Left lung (tissue), 14 donors: ENCODE measurements at places on chromosomes 1 and 21.

- DNase-seq, result no peak
Measured at GRCh38 chr1:89287181-89288050, 14.8 kb upstream of the GBP5 start.

DNA sequence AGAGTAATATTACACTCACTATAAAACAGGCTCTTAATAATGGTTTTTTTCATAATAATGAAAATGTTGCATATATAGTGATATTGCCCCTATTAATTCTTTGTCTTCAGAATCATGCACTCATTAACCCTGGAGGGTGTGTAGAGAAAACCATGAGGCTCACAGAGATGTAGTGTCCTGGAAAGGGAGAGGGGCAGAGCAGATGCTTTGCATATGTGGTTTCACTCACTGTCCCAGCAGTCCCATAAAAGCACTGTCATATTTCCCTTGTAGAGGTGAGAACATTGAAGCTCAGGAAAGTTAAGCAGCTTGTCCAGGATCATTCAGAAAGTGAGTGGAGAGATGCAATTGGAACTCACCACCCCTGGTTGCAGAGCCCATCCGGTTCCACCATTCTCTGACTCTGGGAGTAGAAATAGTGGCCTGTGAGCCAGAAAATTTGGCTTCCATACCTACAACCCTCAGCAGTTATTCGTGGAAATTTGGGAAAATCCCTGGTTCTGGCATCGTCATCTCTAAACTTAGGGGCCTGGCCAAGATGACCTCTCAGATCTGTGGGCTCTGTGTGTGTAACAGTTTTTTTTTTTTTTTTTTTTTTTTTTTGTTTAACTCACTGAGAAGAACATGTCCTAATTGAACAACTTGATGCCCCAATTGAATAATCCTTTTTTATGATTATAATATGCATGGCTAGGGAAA lies 86.4 kb downstream of the RGL1 start:
- DNase-seq, result no peak

- DNase-seq, result no peak
Measured at GRCh38 chr1:170707117-170707516, 43.2 kb downstream of the PRRX1 start.

- DNase-seq, result no peak
Measured at GRCh38 chr1:214474467-214474866, 76.9 kb downstream of the PTPN14 start.

DNA sequence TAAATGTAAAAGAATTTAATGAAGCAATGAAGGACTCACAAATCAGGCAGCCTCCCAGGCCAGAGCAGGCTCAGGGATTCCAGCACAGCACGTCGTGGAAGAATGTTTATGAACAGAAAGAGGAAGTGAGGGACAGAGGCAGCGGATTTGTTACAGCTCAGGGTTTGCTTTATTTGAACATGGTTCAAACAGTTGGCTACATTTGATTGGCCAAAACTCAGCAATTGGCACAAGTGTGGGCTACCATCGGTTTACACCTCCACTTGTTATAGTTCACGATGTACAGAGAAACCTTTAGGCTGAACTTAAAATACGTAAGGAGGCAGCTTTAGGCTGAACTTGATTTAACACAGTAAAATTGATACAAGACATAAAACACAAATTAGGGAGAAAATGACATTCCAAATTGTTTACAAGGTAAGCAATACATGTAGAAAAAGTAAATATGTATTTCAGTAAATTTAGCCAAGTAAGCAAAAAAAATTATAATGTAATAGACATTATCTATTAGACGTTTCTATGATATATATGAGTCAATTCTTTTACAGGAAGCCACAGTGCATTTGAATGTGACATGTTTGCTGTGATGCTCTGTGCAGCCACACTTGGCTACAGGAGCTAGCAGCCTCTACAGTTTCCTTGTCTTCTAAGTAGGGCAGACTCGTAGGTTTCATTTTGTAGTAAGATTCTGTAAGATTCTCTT lies 126.5 kb downstream of the ADSS2 start:
- DNase-seq, result peak; percentile 50

GRCh38 chr21:28742527-28742926 lies 250.2 kb downstream of the LTN1 start:
- DNase-seq, result peak; percentile 30
